NCI-H526 (cell line): ENCODE measurements at places on chromosomes 7 and 10.
A peak's percentile ranks its signal among the peaks of the same experiment; 100 is the strongest.

DNA sequence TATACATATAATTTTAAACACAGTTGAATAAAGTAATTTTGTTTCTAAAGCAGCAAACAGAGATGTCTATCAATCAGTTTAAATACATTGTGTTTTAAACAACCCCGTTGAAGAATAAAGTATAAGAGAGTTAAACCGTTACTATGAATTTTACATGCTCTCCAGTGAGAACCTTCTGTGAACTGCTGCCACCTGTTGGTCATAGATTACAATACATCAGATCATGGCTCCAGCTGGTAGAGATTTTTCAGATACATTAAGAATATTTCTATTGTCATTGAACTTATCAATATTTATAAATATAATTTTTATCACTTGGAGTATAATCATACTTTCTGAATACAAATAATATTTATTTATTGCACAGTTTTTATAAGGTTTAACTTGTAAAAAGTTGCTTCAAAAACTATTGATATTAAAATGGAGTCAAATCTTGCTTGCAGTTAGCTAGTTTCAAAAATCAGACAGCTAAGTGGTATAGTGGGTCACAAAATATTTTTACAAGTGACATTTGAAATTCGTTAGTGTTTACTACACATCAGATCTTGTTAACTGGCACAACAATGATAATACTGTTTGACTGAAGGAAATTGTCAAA is 561.2 kb upstream of the PHF14 start:
- peak; percentile 23 for DNase-seq

DNA sequence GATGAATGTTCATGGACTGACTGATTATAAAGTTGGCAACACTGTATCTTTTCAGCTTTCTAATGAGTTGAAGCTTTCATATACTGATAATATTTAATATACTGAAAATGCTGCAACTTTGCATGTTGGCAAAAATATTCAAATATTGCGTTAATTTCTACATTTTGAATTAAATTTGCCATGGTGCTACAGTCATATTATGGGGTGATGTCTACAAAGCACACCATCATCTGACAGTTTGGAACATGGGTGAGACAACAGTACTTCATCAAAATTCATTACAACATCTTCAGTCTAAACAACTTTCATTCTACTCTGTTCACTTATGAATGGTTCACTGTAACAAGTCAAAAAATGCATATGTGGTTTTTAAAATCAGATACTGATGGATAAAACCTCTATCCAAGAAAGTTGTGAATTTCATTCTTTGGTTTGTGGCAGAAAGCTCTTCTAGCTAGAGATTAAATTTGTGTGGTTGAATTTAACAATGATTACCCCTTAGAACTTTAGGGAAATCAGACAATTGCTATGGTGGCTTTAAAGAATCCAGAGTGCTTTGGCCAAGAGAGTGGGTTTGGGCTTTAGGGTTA is 136.4 kb downstream of the TMEM26 start:
- no peak for DNase-seq

DNA sequence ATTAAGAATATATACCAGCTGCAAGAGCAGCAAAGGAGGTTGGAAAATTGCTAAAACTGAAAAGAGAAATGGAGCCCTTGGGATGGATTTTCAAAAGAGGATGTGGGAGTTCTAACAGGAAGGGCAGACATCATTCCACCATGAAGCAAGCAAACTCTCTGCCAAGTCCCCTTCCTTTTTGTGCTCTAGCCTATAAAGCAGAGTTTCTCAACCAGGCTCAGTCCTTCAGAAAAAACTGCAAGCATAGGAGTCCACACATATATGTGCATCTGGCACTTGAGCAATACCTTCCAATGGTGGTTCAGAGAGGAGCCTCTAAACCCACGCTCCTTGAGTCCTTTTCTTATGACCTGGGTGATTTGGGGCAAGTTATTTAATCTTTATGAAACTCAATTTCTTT is 98.6 kb upstream of the MKX start:
- no peak for DNase-seq

GRCh38 chr10:100153239-100153825 is 32.5 kb downstream of the ERLIN1 start:
- no peak for DNase-seq

GRCh38 chr7:144470078-144470477 is 66.6 kb upstream of the NOBOX start:
- no peak for DNase-seq

GRCh38 chr10:48658243-48658974 is 26.3 kb upstream of the WDFY4 start:
- DNase-seq: peak; percentile 1

DNA sequence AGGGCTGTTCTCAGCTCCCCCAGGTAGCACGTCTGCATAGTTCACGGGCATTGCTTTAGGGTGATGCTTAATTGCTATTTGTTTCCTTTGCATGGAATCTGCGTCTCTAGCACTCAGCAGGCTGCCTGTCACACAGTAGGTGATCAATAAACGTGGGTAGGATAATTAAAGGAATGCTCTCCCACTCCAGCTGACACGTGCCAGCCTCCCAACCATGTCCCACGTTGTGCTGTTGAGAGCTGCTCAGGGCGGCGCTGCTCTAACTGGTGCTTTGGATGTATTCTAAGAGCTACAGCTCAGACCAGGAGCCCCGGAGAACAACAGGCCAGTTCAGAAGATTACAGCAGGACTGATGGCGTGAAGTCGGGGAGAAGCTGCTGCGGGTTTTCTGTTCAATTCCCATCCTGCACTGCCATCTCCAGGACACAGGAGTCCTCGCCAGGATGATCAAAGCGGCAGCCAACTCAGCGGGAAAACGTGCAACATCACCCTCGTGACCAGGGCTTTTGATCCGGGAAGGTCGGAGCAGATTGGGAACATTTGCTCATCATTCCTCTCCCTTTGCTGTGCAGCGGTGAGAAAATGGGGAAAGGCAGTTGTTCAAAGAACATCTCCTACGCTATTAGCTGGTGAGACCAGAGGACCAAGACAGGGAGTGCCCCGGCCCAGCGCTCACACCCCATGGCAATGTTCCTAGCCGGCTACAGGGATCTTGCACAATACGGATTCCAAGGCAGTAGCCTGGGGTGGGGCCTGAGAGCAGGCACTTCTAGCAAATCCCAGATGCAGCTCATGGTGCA is 50.5 kb upstream of the FOXK1 start:
- peak; percentile 93 for DNase-seq

DNA sequence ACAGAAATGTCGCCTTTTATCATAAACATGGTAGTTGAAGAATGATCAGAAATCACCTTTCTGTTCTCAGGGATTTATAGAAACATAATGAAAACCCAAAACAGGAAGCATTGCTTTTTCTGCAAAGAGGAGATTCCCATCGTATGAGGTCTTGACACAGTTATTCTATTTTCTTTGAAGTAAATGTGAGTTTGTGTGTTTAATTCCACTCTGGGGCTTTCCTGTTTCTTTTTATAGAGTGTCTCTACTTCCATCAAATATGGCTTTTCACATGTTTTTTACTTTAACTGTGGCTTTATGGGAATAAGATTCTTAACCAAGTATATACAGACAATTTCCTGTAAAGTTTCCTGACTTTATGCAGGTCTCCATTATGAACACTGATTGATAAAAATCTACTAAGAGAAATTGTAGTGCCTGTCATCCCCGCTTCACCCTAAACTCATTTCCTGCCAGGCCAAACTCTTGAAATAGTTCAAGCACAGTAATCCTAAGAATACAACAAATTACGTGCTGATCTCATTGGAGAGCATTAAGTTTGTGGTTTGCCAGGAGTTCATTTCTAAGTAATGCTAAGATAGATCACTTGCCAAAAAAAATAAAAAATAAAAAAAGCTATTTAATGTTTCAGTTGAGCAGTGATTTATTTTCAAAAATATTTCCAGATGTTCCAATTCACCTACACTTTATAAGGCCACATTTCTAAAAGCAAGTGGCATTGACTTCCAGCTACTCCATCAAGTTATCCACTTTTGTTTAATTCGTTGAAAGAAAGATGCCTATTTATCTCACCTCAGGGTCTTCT is 52.2 kb upstream of the SEC61G start:
- no peak for DNase-seq

- no peak for DNase-seq
Observed at GRCh38 chr10:44858017-44858371, 53.1 kb upstream of the TMEM72 start.

- no peak for DNase-seq
Observed at GRCh38 chr10:34346516-34347100, 468.5 kb downstream of the PARD3 start.

DNA sequence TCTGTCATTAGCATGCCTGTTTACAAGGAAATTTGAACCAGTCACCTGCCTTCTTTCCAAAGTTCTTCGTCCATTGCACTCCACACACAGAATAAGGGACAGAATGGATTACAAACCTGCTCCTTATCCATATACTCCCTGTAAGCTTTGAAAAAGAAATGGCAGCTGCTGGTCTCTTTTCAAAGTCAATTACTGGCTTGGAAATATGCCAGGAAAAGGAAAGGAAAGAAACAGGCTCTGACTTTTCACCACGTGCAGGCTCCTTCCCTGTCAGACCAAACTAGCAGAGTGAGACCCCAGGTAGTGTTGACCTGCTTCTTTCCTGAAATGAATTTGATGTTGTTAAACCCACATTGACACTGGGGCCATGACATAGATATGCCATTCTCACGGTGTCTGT is 84.5 kb downstream of the LHFPL3 start:
- no peak for DNase-seq

DNA sequence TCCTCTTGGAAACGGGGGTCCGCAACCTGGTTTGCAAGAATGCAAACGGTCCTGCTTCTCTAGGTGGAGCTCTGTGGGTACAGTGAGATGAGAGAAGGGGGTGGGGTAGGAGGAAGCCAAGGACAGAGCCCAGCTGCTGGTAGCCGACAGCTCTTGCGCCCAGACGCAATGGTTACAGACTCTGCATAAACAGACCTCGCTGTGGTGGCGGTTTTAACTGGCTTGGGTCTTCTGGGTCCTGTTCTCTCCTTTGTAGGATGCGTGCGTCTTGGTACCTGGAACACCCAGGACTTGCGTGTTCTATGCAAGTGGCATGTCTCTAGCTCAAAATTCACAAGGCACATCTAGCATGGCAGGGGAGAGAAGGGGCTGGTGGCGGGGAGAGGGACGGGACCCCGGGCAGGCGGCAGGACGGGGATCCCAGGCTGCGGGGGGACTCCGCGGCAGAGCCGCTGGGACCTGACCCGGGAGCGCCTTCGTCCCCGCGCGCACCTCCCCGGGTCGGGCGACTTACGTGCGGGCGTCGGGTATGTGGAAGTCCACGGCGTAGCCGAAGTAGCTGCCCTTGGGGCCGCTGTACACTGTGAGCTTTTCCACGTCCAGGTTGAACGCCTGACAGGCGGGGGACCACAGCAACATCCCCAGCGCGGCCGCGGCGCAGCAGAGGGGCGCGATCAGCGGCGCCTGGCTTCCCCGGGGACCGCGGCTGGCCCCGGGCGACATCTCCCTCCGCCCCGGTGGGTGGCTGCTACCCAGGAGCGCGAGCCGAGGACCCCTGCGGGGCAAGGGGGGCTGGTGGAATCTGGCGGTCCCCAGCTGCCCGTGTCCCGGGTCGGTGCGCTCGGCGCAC is 448 bp downstream of the ITGA8 start:
- no peak for DNase-seq

- DNase-seq: peak; percentile 6
Observed at GRCh38 chr10:71064413-71065118, 147.8 kb upstream of the UNC5B start.

- DNase-seq: no peak
Observed at GRCh38 chr10:84548869-84549268, 220.5 kb downstream of the CCSER2 start.

DNA sequence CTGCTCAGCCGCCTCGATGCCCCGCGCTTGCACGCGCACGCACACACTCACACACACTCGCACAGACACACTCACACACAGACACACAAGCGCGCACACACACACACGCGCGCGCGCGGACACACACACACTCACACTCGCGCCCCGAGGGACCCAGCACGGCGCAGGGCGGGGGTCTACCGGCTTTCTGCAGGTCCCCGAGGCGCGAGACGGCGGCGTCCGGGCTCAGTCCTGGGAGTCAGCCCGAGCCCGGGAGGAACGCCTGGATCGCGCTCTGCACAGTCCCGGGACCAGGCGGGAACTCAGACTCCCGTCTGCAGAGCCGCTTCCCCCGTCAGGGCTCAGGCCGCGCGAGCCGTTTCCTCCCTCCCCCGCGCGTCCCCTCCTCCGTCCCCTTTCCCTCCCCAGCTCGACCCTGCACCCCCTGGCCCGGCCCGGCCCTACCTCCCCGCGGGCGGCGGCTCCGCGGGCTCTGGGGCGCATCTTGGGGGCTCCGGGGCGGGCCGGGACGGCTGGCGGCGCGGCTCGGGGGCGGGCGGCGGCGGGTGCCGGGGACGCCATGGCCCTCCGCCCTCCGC is 464 bp downstream of the DENND2A start:
- DNase-seq: peak; percentile 48

GRCh38 chr7:28207486-28208158 is 27.0 kb upstream of the JAZF1 start:
- no peak for DNase-seq

GRCh38 chr10:112812586-112812985 is 137.5 kb upstream of the TCF7L2 start:
- no peak for DNase-seq

- no peak for DNase-seq
Observed at GRCh38 chr10:114653926-114654325, 4.1 kb downstream of the ABLIM1 start.

- DNase-seq: no peak
Observed at GRCh38 chr7:155813546-155814315, 1.5 kb upstream of the SHH start.

DNA sequence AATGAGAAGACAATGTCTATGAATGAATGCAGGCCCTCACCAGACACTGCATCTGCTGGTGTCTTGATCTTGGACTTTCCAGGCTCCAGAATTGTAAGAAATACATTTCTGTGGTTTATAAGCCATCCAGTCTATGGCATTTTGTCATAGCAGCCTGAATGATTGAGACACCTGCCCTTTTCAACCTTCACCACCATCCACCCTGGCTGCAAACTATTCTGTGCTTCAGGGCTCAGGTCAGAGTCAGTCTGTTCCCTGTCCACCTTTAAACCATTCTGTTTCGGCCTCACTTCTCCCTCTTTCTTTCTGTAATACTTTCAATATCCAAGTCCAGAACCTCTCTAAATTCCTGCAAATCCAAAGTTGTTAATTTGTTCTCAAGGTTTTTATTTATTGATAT is 15.9 kb upstream of the CDK13 start:
- DNase-seq: no peak

DNA sequence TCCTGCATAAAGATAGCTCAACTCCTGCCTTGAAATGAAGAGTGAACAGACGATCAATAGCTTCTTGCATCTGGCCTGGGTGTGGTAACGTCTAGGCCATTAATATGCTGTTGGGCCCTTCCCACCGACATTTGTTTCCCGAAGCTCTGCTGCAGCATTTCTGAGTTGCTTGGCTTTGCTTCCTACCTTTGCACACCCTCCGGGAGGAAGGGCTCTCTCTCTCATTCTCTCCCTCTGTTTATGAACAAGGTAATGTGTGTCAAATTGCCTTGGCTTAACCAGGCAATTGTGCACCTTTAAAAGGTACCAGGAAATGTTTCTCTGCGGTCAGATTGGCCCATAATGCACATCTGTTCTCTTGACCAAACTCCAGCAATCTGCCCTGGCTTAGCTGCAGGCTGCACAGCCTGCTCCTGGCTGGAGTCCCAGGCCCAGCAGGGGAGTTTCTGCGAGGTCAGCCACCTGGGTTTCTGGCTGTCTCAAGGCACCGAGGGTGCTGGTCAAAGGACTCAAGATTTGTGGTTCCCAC is 223.7 kb downstream of the SNX10 start:
- DNase-seq: no peak
